ENCODE measurements at places on chromosomes 16 and 17.

GRCh38 chr16:85643631-85644030, 30.5 kb downstream of the GSE1 start:
- no peak for DNase-seq

- DNase-seq: no peak
Measured at GRCh38 chr17:4968486-4969046, 949 bp upstream of the SPAG7 start.

- DNase-seq: no peak
Measured at GRCh38 chr17:82874011-82874835, 34.4 kb upstream of the ZNF750 start.

- no peak for DNase-seq
Measured at GRCh38 chr16:54685682-54686081, 245.0 kb upstream of the IRX5 start.

DNA sequence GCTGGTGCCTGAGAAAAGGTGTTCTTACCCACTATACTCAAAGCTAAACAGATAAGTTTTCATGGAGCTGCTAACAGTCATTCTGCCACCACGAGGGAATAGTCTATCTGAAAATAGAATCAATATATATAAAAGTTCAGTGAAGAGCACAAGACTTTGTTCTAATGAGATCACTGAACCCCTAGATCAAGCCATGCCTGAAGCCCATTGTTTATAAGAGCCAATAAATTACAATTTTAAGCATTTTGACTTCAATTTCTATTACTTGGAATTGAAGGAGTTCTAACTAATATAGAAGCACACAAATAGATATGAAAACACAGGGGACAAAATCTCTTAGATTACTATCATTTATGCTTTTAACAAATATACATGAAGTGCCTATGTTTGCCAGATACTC, 24.4 kb upstream of the ERCC4 start:
- no peak for DNase-seq

GRCh38 chr17:17749025-17749772, 67.9 kb downstream of the RAI1 start:
- DNase-seq: no peak

All from LoVo (cell line).